ENCODE measurements at places on chromosomes 7 and 10.
A peak's percentile ranks its signal among the peaks of the same experiment; 100 is the strongest.

- no peak for DNase-seq
Observed at GRCh38 chr7:132400561-132401142, 175.6 kb downstream of the PLXNA4 start.

DNA sequence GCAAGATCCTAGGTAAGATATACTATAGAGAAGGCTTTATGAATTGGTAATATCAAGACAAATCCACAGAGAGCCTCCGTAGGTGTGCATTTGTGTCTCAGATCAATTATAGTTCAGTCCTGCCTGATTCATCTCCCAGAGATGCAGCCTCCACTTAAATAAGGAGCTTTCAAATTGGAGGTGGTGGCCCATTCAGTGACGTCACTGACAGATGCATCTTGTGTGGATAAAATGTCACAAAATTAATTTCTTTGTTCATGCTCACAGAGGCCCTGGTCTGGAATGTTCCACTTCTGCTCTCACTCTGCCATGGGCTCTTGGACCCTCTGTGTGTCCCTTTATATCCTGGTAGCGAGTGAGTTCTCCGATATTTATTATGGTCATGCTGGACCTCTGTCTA lies 157.1 kb upstream of the PRSS58 start:
- DNase-seq: no peak

GRCh38 chr10:119687192-119688032 lies 36.2 kb downstream of the BAG3 start:
- DNase-seq: no peak

DNA sequence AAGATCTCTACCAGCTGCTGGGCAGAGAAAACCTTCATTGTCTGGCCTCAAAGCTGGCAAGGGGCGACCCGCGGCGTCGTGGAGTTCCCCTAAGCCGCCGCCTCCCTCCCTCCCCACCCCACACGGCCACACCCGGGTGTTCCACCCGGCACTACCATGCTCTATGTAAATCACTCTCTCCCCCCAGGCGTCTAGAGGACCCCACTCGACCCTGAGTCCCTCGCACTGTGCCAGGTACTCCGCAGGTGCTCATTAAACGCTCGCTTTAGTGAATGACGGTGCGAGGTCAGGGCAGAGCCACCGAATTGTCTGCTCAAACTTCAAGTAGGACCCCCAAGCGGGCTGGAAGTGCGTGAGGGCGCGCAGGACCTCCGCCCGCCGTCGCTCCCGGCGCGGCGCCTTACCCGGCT lies 628 bp downstream of the PARP12 start:
- no peak for DNase-seq

DNA sequence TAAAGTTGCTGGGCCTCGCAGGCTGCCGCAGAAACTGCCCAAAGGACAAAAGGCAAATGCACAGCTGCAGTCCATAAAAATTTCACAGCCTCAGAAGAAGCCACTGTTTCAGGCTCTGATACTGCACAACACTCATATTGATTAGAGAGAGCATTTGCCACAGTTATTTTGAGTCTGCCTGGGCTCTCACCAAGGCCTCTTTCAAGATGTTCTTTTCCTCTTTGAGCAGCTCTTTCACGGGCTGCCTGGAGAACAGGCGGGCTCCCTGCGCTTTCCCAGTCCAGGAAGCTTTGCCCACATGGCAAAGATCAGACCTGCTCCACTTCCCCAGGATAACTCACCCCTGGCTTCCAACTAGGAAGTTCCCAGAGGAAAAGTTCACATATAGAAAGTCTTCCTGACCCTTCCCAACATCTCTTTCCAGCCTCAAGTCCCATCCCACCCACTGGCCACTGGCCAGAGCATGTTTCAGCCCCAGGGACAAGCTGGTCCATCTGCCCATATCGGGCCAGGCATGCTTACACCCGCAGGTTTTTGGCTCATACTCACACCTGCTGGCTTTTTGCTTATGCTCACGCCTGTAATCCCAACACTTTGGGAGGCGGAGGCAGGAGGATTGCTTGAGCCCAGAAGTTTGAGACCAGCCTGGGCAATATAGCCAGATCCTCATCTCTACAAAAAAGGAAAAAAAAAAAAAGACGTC lies 3.3 kb downstream of the SLIT1 start:
- no peak for DNase-seq

GRCh38 chr7:27952456-27953285 lies 212.7 kb downstream of the TAX1BP1 start:
- no peak for DNase-seq

- DNase-seq: no peak
Observed at GRCh38 chr7:13910805-13911551, 78.5 kb downstream of the ETV1 start.

DNA sequence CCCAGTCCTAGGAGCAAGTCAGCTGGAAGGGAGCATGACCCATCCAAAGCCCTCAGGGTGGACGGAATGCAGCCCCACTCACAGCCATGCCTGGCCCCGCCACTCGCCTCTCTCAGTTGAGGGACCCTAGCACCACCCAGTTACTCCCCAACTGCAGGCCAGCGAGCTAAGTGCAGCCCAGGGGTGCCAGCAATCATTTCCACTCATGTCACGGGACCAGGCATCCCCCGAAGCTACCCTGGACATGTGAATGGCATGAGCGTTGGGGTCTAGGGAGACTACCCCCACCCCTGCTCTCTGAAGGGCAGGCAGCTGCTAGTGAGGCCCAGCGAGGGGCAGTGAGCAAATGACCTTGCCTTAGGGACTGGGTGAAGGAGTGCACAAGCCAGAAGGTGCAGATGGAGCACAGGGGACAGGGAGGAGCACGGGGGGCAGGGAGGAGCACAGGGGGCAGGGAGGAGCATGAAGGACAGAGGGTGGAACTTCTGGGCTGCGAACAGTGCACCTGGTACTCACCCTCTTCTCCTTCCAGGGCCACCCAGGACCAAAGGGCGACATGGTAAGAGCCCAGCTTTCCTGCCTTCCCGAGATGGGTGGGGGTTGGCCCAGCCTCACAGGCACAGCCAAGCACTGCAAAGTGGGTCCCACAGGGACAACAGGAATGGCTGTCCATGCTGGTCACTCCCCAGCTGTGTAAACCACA lies 87.3 kb downstream of the COL13A1 start:
- DNase-seq: no peak

DNA sequence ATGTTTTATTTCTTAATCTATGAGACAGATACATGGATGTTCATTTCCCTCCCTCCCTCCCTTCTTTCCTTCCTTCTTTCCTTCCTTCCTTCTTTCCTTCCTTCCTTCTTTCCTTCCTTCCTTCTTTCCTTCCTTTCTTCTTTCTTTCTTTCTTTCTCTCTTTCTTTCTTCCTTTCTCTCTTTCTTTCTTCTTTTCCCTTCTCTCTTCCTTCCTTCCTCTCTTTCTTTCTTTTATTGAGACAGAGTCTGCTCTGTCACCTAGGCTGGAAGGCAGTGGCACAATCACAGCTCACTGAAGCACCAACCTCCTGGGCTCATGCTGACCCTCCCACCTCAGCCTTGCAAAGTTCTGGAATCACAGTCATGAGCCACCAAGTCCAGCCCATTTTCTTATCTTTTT lies 5.5 kb upstream of the PRRT4 start:
- DNase-seq: no peak

DNA sequence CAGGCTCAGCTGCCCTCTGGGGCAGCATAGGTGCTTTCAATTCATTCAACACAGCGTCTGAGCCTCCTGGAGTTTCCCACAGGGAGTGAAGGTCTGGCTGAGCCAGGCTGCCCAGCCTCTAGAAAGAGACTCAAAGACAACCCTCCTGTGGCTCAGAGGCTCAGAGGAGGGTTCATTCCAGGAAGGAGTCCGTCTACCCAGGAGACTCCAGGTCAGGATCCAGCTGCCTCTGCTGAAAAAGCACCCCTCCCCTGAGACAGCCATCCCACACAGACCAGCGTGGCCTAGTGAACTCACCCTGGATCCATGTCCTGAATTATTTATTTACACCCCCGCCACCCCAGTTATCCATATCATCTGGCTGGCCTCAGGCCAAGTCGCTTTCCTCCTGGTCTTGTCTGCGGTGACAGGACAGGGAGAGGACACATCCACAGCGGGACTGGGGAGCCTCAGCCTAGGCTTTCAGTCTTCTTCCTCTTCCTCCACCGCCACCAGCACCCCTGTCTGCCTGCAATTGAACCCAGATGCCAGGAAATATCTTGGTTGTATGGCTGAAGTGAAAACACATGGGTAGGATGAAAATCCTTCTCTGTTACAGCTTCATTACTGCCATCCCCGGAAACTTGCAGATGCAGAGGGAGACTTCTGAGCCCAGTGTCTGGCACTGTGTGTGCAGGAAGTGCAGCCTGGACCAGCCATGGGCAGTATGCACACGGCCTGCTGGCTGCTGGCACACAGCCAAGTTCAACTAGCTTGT lies 44.0 kb upstream of the COL13A1 start:
- DNase-seq: no peak

- no peak for DNase-seq
Observed at GRCh38 chr7:148368562-148368961, 222.0 kb upstream of the C7orf33 start.

DNA sequence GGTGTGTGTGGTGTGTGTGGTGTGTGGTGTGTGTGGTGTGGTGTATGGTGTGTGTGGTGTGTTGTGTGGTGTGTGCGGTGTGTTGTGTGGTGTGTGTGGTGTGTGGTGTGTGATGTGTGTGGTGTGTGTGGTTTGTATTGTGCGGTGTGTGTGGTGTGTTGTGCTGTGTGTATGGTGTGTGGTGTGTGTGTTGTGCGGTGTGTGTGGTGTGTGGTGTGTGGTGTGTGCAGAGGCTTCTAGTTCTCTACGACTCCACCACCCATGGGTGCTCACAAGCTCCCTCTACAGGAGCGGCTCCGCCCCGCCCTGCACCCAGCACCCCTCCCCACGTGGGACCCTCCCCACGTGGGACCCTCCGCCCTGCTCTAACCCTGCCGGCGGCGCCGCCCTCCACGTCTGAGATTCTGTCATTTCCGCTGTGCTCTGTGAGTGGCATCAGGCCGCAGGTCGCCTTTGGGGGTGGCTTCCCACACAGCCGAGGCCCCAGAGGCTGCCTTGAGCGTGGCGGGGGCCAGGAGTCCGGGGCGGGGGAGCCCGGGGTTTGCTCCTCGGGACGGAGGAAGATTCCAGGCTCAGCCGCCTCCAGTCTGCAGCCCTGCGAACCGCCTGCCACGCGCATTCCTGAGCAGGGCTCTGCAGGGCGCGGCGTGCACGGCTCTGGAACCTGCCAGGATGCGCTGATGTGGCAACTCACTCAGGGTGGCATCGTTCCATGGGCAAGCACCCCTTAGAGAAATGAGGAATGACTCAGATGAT lies 37.0 kb upstream of the DNAJB6 start:
- no peak for DNase-seq

- no peak for DNase-seq
Observed at GRCh38 chr7:70188901-70189650, 590.8 kb downstream of the AUTS2 start.

GRCh38 chr7:77537136-77537777 lies at the start of gene PTPN12:
Gene PTPN12, plus strand, starts transcription at chr7:77537295. Its CDS starts 252 bp downstream, at chr7:77537547.
- DNase-seq: peak; percentile 17

- no peak for DNase-seq
Observed at GRCh38 chr7:158611541-158611940, 23.9 kb upstream of the PTPRN2 start.

GRCh38 chr7:109996927-109997326 lies 1094.0 kb upstream of the LRRN3 start:
- no peak for DNase-seq

DNA sequence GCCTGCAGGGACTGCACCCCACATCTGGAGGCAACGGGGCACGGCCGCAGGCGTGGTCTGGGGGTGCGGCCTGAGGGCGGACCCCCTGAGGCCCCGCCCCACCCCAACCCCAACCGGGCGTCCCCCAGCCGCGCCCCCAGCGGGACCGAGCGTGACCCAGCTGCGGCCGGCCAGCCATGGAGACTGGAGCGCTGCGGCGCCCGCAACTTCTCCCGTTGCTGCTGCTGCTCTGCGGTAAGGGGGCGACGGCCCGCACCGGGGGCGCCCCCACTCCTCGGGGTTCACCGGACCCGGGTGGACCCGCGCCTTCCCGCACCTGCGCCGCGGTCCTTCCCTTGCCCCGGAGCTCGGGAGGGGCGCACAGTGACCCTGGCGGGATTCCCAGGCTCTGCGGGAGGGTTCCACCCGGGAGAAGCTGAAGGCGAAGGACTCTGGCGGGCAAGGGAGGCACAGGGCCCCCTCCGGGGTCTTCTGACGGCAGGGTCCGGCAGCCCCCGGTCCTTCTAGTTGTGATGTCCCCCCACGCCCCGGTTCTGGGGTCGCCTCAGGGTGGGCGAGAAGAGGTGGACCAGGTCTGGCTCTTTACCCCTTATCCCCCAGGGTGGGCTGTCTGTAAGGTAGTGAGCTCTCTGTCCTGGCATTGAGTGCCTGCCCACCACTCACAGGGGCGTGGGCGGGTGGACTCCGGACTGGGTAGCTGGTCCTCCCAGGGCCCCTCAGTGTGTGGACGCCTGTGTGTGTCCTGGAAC lies at the start of gene RAMP3:
Gene RAMP3 (plus strand): TSS at position 139 of the 749 bp plus-strand sequence. CDS start 38 bp downstream, at position 177.
- no peak for DNase-seq

GRCh38 chr7:2358968-2359527 lies 4.4 kb downstream of the EIF3B start:
- DNase-seq: no peak

GRCh38 chr7:98795741-98796493 lies 73.9 kb downstream of the TMEM130 start:
- no peak for DNase-seq

GRCh38 chr10:3925184-3925583 lies 140.2 kb upstream of the KLF6 start:
- no peak for DNase-seq

DNA sequence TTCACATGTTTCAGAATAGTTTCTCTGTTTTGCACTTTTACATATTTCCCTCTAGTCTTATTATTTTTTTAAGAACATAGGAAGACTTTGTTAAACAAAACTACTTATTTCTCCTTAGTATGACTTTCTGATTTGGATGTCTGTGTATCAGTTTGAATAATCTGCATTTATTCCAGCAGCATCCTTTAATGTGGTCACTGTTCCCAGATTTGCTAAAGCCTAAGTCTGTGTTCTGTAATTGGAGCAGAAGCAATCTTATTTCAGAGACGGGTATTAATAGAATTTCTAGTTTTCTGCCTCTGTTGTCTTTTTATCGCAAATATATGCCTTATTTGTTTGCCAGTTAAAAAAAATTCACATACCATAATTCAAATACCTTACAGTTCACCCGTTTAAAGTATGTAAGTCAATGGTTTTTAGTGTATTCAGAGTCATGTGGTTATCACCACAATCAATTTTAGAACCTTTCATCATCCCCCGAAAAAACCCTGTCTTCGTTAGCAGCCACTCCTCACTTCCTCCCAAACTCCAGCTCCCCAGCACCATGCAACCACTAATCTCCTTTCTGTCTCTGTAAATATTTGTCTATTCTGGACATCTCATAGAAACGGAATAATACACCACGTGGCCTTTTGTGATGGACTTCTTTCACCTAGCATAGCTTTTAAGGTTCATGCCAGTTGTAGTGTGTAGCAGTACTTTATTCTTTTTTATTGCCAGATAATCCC lies 58.7 kb downstream of the INPP5F start:
- DNase-seq: no peak

GRCh38 chr7:135238112-135238744 lies 4.6 kb downstream of the STRA8 start:
- peak; percentile 6 for DNase-seq

- peak; percentile 46 for DNase-seq
Observed at GRCh38 chr7:2632733-2633537, 1.1 kb downstream of the TTYH3 start.

All from stimulated activated CD4-positive, alpha-beta T cell treated with anti-CD3 and anti-CD28 coated beads, Interleukin-12 subunit alpha, Interleukin-12 subunit beta, amount 100 ng/mL, for 24 hours (primary cell).